Type B pancreatic cell (in vitro differentiated cells): ENCODE measurements at places on chromosomes 3 and 15. TPM values are rescaled to one million over a fixed set of nuclear protein-coding genes. Genes with fewer than 3 reads are reported as not detected.

DNA sequence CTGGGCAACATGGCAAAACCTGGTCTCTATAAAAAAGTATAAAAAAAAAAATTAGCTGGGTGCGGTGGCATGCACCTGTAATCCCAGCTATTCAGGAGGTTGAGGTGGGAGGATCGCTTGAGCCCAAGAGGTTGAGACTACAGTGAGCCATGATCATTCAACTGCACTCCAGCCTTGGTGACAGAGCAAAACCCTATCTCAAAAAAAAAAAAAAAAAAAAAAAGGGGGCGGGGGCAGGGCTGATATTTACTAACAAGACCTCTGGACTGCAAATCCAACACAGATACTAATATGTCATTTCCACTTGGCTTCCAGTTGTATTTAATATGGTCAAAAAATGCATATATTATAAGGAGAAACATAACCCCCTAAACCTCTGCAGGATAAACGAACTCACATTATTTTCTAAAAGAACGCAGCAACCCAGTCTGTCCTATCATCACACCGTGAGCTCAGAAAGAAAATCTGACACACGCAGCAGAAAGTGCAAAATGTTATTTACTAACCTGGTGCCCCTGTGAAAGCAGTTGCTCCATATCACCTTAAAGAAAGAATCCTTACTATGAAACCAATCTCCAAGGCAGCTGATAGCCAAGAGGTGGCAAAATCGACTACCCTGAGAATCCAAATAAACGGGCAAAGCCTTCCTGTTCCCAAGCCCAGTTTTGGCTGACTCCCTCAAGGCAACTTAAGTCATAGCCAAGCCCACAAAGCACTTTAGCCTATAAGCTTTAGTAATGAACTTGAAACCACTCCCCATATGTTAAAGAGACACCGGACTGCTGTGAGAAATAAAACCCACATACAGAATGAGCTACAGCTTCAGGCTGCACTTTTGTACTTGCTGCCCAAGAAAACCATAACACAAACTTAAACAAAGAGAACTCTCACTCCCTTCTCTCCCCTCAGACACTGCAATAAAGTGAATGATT, 39.3 kb downstream of the PLD1 start:
- no peak for DNase-seq
- peak overlapping the region; percentile 89 for H3K4me3 ChIP-seq
- H3K27me3 ChIP-seq, result no peaks in the 10 kb centered on the region

DNA sequence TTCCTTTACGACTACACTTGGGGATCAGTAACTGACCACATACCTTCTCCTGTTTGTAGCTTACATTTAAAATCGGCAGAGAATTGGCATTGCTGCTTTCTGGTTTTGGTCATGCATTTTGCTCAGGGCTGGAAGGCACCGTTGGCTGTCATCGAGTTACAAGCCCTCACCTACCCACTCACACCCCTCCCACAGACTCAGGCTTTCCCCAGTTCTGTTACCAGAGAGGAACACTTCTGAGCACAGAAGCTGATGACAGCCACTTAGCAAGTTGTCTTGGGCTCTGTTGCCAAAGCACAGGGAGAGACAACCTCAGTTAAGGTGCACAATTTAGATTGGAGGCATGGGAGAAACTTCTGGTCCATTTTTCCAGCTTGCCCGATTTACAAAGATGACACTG, 204.8 kb upstream of the TOPAZ1 start:
- no peaks in the 10 kb centered on the region for H3K4me1 ChIP-seq
- no peak for DNase-seq
- peaks cover 13% of the 10 kb centered on the region for H3K27me3 ChIP-seq
- no peak overlapping the region for H3K4me3 ChIP-seq
- no peaks in the 10 kb centered on the region for H3K36me3 ChIP-seq
- no peak overlapping the region for H3K27ac ChIP-seq

DNA sequence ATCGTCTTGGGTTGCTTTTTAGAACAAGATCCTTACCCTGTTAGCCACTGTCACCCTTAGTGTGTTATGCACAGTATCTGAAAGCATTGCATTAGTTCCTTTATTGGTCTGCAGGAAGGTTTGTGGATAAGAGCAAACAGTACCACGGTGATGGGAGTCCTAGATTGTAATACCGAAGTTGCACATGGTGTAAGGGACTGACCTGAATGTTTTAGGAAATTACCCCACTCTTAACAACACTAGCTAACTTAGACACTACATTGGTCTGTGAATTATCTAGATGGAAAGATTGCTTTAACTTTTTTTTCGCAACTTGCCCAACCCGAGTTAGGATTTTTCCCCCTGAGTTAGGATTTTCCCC, 1.3 kb downstream of the STT3B start:
- no peak for DNase-seq
- H3K4me1 ChIP-seq, result peaks cover 13% of the 10 kb centered on the region
- H3K27ac ChIP-seq, result peak overlapping the region; percentile 94
- no peaks in the 10 kb centered on the region for H3K27me3 ChIP-seq
- H3K4me3 ChIP-seq, result peak overlapping the region; percentile 99

DNA sequence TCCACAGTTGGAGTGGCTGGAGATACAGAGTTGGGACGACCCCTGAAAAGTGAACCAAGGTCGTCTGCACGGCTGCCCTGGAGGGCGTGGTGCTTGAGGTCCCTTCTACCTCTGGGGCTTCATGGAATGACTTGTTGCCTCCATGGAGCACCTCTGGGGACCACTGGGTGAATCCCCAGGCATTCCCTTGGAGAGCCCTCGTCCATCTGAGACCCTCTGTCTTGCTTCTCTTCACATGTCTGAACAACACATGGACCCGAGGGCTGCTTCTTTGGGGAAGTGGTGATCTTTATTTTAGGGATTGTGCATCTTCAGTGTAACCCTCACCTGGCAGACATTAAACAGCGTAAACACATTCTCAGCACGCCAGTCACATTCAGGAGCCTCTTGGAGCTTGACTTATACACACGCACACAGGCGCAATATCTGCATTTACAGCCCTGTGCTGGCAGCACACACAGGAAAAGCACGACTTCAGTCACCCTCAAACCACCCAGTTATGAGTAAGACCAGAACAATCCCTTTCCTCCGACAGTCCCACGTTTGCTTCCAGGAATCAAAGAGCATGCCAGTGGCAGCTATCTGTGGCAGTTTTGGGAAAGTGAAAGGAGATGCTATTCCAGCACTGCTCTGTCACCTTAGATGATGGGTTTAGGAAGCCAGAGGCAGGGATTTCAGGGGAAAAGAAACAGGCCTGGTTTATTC, 12.6 kb downstream of the FAM107A start:
- H3K4me3 ChIP-seq, result no peak overlapping the region
- peaks cover 11% of the 10 kb centered on the region for H3K4me1 ChIP-seq
- peak; percentile 48 for DNase-seq
- H3K27ac ChIP-seq, result peak overlapping the region; percentile 86

DNA sequence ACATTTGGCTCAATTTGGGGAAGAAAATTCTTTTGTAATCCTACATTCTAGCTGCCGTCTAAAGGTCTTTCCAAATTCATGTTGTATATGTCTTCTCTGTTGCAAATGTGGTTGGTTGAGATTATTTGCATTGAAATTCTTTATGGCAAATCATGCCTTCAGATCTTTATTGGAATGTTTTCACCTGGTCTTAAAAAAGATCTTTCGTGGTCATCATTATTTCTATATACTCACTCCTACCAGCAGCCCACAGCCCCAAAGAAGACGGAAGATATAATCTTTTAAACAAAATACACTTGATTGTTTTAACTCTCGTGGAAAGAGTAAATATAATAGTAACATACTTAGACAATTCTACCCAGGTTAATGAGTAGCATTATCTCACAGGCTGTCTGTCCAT, 41.5 kb upstream of the PPARG start:
- no peak overlapping the region for H3K27ac ChIP-seq
- H3K4me3 ChIP-seq, result no peak overlapping the region
- DNase-seq, result no peak
- H3K27me3 ChIP-seq, result peaks cover 17% of the 10 kb centered on the region
- H3K36me3 ChIP-seq, result no peaks in the 10 kb centered on the region
- H3K4me1 ChIP-seq, result no peaks in the 10 kb centered on the region

Gene ROBO1
- 60.2 and 182 TPM in 2 replicates for total RNA-seq

Gene PDE8A
- 22.8 and 41.8 TPM in 2 replicates for total RNA-seq

Gene LNP1
- total RNA-seq, result 3.4 and 6.2 TPM in 2 replicates

Gene FBXL2
- total RNA-seq, result 21.6 and 22.1 TPM in 2 replicates
